ENCODE measurements at places on chromosomes 11 and 22.

DNA sequence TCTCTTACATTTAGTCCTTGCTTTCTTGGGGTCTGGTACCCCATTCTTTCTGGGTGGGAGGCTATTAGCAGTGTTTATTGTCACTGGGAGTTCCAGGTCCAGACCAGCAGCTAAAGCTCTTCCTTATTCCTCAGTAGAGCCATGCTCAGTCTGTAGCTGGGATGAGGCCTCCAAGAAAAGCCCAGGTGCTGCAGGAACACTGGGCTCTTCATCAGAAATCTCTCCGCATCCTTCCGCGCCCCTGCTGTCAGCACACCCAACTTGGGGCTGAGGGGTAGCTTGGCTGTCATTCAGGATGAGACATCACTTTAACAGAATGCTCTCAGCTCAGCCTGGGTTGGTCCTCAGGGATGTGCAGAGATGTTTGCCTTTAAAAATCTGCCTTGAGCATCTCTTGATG is 97.5 kb downstream of the GRAMD1B start:
- no peak for DNase-seq

DNA sequence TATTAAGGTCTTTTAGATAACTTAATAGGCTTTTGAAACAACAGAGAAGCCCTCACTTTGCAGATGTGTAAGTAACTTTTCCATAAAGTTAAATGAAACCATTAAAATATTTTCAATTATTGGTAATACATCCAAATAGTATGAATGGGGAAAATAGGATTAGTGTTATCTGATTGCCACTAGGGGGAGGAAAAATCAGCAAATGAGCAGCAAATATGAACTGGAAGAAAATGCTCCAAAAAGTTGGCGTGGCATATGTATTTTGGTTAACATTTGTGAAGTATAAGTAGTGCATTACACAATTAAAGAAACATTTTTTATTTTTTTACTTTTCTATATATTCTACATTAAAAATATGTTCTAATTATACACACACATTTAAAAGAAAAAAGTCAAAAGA is 259.8 kb upstream of the ANO5 start:
- no peak for DNase-seq

DNA sequence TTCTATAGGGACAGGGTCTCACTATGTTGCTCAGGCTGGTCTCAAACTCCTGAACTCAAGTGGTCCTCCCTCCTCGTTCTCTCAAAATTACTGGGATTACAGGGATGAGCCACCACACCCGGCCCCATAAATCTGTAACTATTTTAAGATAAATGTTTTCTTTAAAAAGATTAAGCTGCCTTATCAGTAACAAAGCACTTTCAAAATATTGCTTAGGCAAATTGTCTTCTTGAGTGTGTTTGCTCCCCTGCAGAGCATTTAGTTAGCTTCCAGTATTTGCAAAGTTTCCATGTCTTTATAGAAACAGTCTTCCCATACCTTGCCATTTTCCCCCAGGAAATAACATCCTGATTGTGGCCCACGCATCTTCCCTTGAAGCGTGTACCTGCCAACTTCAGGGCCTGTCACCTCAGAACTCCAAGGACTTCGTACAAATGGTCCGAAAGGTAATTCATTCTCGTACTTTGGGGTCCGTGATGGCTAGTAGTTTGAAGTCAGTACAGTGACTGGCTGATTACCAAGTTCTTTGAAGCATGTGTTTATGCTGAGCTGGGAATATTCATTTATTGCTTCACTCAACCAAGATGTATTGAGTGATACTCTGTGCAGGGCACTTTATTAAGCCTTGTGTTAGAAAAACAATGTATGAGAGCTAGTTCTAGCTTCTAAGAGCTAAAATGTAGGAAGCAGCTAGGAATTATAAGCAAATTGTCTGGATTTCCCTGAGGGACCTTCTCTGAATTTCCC is 30.4 kb upstream of the CRTAM start:
- DNase-seq = no peak

DNA sequence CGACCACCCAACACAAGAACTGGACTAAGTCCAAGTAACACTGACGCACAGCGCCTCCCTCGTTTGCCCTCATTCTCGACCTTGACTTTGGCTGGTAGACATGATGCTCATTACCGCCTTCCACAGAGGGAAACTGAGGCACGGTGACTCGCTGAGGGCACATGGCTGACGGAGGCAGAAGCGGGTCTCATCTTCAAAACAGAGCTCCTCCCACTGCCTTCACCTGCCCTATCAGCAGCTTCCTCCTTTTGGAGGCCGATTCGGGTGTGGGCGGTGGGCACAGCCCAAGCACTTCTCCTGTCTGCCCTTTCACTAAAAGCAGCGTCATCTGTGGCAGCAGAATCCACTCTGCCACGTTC is 2.0 kb upstream of the KMT5B start:
- no peak for DNase-seq

GRCh38 chr22:30001459-30001858 is 78.8 kb upstream of the HORMAD2 start:
- no peak for DNase-seq

GRCh38 chr22:37016134-37016910 is 2.9 kb downstream of the TST start:
- DNase-seq = no peak

- no peak for DNase-seq
These were observed 7.9 kb upstream of the SCGB1A1 start for GRCh38 chr11:62410972-62411371.

- DNase-seq = no peak
These were observed 135.8 kb upstream of the TIMP3 start for GRCh38 chr22:32665676-32666075.
